KG1 (cell line): ENCODE measurements at places on chromosomes 4 and X.

- no peak for DNase-seq
Observed at GRCh38 chrX:78603908-78604307, 55.2 kb downstream of the RTL3 start.

DNA sequence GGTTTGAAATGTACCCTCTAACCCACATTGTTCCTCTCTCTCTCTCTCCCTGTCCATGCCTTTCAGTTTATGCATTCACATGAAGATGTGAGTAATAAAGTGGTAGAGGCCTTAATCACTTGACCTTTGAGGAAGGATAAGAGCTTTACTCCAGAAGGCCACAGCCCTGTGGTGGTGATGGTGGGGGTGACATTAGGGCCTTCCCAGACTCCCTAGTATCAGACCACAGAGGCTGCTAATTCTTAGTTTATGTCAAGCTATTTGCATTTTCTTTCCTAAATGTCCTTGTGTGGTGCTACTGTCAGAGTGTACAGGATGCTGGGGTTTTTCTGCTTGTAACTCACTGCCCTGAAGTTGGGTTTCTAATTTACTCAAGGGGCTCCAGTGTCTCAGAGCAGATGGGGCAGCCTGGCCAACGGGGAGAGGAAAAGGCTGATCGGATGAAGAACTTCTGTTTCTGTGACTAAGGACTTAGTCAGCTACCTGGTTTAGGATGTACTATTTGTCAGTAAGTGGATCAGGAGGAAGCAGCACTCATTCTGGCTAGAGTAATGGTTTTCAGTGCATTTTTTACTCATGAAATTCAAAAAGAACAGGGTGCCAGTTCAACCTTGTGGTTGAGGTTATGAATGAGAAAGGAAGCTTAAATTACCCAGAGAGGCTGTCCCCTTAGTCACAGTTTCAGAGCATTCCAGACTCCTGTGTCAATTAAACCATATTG, 509.6 kb upstream of the DIPK2B start:
- no peak for DNase-seq

- no peak for DNase-seq
Observed at GRCh38 chr4:106422766-106423165, 54.2 kb upstream of the GIMD1 start.

- no peak for DNase-seq
Observed at GRCh38 chrX:418927-419729, 32.4 kb upstream of the PPP2R3B start.

- DNase-seq = no peak
Observed at GRCh38 chr4:85498068-85498733, 23.3 kb downstream of the ARHGAP24 start.

- DNase-seq = no peak
Observed at GRCh38 chr4:42296196-42296595, 101.1 kb upstream of the SHISA3 start.

- DNase-seq = no peak
Observed at GRCh38 chrX:133171962-133172708, 46.0 kb downstream of the TFDP3 start.

GRCh38 chr4:25466966-25467697, 90.1 kb downstream of the ANAPC4 start:
- DNase-seq = no peak

GRCh38 chrX:153029875-153030274, 26.4 kb upstream of the PNMA3 start:
- no peak for DNase-seq

GRCh38 chr4:1608196-1608820, 75.8 kb downstream of the FAM53A start:
- no peak for DNase-seq

GRCh38 chrX:65517923-65518322, 16.7 kb downstream of the LAS1L start:
- no peak for DNase-seq

GRCh38 chr4:17447056-17447455, 64.8 kb downstream of the QDPR start:
- no peak for DNase-seq

DNA sequence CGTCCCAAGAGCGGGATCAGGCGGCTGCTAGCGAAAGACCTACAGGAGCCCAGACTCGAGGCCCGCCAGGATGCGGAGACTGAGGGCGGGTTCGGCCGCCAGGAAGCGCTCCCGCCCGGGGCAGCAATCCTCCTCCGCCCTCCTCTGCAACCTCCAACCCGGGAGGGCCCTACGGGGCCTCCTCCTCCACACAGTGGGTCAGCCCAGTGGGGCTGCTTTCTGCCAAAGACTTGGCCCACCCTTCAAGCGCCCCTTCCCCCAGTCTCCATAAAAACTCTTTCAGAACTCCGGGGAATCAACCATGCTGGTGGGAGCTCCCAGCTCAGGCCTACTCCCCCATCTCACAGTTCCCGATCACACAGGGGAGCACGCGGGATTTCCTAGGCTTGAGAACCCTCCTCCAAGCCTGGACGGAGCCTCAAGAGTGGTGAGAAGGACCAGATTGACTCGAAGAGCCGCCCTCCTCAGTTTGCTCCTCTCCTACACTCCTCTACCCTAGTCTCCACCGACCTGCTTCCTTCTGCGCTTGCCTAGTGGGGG, 77.5 kb downstream of the RLIM start:
- DNase-seq = no peak

DNA sequence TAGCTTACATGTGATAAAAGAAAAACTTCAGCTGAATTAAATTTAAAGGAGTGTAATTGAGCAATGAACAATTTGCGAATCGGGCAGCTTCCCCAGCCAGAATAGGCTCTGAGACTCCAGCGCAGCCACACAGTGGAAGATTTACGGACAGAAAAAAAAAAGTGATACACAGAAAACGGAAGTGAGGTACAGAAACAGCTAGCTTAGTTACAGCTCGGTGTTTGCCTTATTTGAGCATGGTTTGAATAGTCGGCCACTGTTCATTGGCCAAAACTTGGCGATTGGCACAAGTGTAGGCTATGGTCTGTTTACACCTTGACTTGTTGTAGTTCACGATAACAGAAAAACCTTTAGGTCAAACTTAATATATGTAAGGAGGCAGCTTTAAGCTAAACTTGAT, 16.7 kb upstream of the SUPT20HL1 start:
- no peak for DNase-seq

DNA sequence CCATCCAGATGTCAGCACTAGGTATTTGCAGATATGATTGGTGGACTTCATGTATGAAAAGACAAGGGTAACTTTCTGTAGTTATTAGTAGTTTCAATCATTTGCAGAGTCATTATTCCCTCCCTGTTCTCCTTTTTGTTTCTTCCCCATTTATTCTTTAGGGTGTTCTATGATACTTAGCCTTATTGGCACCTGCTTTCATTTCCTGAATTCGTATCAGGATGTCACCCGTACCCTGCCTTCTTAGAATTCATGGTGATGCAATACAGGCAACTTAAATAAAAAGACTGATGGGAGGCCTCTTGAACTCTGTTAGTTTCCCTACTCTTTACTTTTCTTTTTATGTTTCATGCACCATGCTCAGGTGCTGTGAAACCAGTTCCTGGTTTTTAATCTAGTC, 24.2 kb downstream of the MAGED1 start:
- no peak for DNase-seq

GRCh38 chrX:21487832-21488231, 113.6 kb downstream of the CNKSR2 start:
- no peak for DNase-seq

- no peak for DNase-seq
Observed at GRCh38 chr4:16029886-16030285, 53.9 kb downstream of the PROM1 start.

DNA sequence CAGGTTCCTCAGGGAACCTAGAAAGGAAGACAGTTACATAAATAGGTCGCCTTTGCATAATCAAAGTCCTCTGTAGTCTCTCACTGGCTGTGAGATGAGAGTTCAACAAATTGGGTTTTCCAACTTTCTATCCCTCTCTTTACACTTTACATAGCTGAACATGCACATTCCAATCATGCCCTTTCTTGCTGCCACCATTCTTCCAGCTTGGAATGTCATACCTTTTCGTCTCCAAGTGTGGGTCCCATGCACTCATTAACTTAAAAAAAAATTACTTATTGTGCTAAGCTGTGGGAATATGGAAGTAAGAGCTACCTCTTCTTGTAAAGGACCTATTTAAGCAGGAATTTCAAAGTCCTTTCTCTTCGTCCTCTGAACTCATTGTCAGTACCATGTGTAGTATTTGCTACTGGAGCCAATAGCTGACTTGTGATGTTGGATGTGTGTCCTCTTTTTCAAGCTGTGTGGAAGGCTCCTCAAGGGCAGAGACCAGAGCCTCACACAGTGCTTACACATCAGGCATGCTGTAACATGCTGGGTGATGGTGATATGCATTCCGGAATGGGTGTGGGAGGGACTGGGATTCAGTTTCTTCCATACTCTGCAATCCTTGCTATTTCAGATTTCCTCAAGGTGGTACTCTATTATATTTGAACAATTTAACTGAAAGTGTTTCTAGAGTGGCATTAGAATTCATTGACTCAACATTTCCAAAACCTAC, 7.1 kb downstream of the ENOPH1 start:
- no peak for DNase-seq

GRCh38 chr4:86641516-86642090, 47.5 kb downstream of the PTPN13 start:
- DNase-seq = no peak

DNA sequence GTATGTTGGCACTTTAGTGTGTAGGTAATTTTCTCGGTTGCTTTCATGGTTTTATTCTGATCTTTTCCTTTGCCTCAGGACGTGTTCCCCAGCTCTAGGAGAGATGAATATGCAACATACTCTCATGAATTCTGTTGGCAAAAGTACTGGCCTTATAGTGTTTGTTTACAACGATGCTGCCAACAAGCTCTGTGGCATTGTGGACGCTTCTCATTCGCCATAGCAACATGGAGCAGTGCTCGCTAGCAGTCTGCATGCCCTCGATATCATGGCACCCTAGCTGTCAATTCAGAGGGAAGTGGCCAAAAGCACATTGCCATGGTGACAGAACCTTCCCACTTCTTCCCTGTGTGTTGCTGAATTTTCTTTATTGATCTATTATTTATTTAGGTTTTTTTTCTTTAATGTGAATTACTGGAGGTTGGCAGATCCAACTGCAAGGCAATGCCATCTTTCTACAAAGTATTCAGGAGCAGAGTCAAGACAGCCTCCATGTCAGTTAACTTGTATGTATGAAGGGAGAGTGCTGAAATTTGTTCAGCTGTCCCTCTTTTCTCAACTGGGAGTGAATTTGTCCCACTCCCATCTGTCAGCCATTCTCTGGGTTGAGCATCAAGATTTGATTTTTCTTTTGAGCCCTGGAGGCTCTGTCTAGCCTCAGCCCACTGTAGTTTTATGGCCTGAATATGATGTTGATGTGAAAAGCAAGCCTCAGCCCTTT, 224.9 kb upstream of the VCX3A start:
- no peak for DNase-seq

GRCh38 chr4:27638163-27638915, 777.7 kb downstream of the STIM2 start:
- DNase-seq = no peak

GRCh38 chrX:118682258-118683014, 45.0 kb upstream of the IL13RA1 start:
- DNase-seq = no peak

DNA sequence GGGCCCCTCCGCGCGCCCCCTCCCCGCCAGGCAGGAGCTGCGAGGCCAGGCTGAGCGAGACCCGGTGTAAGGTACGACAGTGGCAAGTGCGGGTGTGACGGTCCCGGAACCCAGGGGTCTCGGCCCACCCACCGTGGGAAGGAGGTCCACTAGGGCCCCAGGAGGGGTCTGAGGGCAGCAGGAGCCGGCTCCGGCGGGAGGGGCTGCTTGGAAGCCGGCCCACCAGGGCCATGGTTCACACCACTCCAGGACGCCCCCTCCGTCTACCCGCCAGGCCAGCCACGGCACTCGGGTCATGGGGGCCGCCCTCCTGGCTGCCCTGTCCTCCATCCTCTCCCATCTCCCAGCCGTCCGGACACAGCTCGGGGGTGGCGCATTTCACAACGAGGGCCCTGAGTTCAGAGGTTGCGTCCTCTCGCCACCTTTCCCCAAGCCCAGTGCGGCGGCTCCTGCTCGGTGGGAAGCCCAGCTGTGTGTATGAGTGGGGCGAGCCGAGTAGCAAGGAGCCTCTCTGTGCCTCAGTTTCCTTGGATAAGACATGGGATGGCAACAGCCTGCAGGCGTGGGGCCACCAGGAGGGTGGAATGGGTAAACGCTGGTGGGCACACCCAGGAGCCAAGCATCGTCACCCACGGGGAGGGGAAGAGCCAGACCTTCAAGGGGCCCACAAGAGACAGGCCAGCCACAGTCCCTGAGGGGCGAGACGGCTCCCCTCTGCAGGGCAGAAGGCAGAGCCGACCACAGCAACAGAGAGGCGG, 81.3 kb downstream of the FAM53A start:
- no peak for DNase-seq

DNA sequence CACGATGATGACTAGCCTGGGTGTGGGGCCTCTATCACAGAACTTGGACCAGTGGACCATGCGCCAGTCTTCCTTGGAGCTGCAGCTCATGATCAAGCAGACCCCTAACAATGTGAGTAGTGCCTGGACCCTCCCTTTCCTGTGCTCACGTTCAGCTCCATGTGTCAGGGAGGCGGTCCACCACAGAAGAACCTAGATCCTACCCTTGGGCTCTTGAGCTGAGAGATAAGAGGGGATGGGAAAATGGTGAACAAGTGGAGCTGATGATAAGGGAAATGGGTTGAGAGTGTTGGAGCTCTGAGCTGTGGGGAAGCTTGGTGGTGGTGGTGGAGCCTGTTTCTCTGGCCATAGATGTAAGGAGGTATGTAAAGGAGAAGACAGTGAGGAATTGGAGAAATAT, 13.1 kb downstream of the MED12 start:
- DNase-seq = no peak

DNA sequence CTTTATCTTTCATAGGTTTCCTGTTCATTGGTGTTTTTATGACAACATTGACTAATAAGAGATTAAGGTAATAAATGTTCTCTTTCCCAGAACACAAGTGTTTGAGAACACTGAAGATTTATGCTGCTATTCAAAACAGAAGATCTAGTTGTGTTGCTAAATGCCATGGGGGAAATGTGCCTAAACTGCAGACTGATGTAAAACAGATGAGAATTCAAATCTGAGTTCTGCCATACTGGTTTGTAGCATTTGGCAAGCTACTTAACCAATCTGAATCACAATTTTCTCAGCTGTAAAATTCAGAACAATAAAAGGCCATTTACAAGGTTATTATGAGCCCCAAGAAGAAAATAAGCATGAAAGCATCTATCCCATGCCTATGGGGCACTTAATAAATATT, 2.3 kb downstream of the SLC10A6 start:
- no peak for DNase-seq

DNA sequence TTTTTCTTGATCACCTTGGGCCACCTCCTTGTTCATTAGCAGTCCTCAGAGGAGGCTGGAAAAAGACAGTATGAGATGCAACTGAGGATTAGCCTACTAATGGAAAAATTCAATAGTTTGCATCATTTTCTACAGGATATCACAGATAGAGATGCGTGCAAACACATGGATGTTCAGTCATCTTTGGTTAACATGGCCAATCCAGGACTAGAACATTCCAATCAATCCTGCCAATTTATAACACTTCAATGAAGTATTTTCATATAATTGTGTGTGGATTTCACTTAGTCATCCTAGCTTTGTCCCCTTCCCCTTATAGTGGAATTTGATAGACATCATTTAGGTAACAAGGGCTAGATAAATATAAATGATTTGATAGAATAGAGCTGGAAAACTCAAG, 42.7 kb downstream of the MAML3 start:
- no peak for DNase-seq
